ENCODE measurements at places on chromosomes 2 and 18. TPM values are rescaled to one million over a fixed set of nuclear protein-coding genes. Genes with fewer than 3 reads are reported as not detected.

Gene COL5A2
- 188 TPM for polyA plus RNA-seq

Gene CCDC85A
- 2.6 TPM for polyA plus RNA-seq

GRCh38 chr18:79766308-79766707 lies 31.4 kb upstream of the KCNG2 start:
- DNase-seq = no peak

- no peak for DNase-seq
These were observed 45.0 kb upstream of the RIT2 start for GRCh38 chr18:43160509-43160908.

DNA sequence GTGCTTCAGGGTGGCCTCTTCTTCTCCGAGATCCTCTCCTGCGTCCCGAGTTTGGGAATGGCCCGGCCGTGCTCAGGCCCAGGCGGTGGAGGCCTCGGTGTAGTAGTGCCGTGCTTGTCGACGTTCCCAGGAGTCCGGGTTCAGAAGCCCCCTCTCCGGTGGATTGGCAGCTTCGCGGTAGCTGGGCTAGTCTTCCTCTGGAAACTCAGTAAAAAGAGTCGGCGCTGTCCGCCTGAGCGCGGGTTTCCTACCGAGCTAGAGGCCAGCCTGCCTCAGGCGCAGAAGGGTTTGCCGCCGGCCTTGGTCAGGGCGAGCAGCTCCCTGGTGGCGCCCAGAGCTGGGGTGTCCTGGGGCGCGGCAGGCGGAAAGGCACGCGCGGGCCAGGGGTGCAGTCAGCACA lies 3.2 kb downstream of the RALBP1 start:
- no peak for DNase-seq

DNA sequence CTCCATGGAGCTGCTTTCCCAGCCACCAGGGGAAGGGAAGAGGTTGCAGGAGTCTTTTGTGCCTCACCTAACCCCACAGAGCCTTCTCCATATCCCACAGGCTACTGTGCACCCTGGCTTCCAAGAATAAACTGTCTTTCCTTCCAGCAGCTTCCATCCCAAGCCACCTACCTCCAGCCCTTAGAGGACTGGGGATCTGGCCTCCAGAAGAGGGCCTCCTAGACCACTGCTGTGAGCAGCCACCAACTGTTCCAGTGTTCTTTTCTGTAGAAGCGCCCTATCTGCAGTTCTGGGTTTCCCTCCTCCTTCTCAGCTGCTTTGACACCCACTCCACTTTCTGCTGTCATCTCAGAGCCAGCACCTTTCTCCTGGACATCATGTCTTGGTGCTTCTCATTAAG lies 30.7 kb upstream of the REG3G start:
- no peak for DNase-seq

GRCh38 chr2:151097128-151097527 lies 164.5 kb downstream of the RBM43 start:
- DNase-seq = peak; percentile 81

Data from right lung (tissue), 10 donors.